ENCODE measurements at places on chromosomes 2 and 18.

GRCh38 chr2:23002234-23002633 is 382.7 kb upstream of the KLHL29 start:
- no peak for DNase-seq

DNA sequence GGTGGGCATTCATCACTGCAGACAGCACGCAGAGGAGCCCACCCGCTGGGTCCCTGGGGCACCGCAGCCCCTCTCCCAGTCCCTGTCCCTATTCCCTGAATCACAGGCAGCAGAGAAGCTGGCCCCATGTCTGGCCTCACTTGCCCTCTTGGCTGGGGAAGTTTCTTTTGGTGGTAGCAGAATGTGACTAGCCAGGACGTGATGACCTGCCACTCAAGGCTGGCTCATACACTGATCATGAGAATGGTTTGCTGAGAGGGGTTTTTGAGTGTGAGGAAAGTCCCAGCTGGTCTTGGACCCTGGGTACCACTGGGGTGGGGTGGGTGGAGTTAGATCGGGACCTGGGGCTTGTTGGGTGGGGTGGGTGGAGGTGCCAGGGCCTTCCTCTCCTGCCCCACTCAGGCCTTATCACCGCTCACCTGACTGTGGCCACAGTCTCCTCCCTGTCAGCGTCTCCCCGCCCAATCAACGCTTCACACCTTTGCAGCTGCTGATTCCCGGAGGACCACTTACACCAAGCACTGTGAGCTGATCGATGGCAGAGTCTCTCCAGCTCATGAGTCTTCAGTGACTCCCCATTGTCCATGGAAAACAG is 28.9 kb upstream of the FOSL2 start:
- no peak for DNase-seq

DNA sequence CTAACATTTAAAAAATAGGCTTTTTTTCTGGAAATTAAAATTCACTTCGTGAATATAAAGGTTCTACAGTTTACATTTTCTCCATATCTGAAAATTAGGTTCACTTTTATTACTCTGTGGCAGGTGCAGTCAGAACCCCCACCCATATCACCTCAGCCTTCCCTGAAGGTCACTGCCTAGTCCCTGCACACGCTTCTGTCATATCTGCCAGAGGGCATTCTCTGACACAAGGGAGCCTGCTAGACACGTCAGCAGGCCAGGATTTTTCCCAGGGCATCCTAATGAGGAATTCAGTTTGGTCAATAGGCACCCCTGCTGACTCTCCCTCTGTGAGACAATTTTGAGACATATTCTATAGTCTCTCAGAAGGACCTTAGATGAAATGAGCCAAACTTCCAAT is 475.7 kb upstream of the PKDCC start:
- DNase-seq, result no peak

GRCh38 chr2:99166218-99166617 is 11.5 kb downstream of the LIPT1 start:
- DNase-seq, result no peak

Data from lower leg skin (tissue), 4 donors.